Erythroblast (primary cell): ENCODE measurements at places on chromosomes 12 and 14.
A peak's percentile ranks its signal among the peaks of the same experiment; 100 is the strongest.

GRCh38 chr12:39915249-39915648 lies 190.6 kb downstream of the SLC2A13 start:
- no peak for DNase-seq

- no peak for DNase-seq
Observed at GRCh38 chr14:83006121-83006670, 1472.5 kb upstream of the SEL1L start.

GRCh38 chr14:64337888-64338615 lies 43.9 kb upstream of the ESR2 start:
- peak; percentile 80 for DNase-seq

DNA sequence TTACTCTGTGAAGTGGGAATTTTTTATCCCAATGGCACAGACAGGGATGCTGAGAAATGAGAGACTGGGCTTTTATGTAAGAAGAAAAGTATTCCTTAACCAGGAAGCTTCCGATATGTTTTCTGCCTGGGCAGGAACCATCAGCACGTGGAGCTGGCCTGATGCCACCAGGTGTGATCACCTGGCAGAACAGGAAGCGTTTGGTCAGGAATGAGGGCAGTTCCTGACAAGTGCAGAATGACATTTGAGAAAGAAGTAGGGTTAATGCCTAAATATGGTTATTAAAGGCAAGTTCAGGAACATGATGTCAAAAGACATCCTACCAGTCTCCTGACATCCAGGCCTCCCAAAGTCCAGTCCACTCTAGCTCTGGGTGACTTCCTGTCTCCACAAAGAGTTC lies 210.3 kb downstream of the NUAK1 start:
- no peak for DNase-seq

DNA sequence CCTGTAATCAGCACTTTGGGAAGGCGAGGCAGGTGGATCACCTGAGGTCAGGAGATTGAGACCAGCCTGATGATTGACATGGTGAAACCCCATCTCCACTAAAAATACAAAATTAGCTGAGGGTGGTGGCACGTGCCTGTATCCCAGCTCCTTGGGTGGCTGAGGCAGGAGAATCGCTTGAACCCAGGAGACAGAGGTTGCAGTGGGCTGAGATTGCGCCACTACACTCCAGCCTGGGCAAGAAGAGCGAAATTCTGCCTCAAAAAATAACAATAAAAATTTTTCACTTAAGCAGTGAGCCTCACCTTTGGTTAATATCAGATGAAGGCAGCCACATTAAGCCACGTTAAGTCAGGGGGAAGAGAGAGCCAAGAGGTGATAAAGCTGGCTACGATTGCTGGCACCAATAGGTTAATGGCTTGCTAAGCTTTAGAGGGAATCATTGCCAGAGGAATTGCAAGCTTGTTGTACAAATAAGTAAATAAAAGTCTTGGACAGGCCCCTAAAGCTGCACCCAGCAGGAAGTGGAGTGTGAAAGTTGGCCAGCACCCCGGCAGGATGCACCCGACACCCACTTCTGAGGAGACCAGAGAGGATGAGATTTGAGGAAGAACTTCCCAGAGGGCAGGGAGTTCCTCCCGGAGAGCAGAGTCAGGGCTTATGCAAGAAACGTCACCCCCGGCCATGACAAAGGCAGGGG lies 41.3 kb upstream of the TESC start:
- no peak for DNase-seq

DNA sequence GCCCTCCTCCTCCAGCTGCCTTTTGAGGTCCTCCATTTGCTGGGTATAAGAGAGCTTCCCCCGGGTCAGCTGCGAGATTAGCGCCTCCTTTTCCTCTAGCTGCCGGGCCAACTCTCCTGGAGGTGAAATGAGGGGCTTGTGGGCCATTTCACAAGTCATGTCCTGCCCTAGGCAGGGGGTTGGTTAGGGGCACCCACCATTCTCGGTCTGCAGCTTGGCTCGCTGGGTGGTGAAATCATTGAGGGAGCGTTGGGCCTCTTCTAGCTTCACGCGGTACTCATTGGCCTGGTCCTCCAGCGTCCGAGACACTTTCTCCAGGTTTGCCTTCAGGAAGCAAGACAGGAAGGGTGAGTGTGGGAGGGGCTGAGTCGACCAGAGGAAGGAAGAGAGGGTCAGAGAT lies 12.6 kb downstream of the CMTM5 start:
- no peak for DNase-seq

DNA sequence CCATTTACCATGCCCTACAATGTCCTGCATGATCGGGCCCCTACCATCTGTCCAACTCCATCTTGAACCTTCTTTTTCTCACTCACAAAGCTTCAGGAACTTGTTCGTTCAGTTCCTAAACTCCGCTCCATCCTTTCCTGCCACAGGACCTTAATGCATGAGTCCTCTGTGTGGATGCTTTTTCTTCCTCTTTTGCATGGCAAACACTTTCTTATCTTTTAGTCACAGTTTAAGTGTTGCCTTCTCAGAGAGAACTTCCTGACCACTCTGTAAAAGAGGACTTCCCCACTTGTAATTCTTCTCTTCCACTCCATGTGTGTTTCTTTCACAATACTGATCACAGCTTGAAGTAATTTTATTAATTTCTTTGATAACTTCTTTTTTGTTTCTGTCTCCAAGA lies 54.4 kb upstream of the ETV6 start:
- no peak for DNase-seq

DNA sequence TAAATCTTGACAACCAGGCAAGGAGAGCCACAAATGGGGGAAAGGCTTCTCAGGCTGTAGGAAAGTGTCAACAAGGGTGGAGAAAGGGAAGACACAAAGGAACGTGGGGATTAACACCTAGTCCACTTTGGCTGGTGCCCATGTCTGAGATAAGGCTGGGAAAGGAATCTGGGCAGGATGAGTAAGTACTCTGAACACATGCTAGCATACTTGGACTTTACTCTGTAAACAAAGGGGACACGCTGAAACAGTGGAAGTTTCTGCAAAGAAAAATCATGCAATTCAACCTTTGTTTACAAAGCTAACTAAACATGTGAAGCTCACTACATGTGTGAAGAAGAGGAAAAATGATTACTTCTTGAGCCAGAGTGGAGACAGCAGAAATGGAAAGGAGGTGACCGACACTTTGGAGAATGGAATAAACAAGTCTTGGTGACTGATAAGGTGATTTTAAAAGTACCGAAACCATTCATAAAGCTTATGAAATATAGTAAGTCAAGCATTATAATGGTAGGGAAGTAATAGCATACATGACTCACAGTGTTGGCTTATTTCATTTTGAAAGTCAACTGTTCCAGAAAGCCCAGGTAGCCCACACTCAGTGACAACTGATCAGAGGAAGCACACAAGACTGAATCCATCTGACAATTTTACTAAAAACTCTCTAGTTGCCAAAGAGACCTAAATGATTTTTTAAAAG lies 13.2 kb downstream of the CPNE8 start:
- DNase-seq: no peak

GRCh38 chr12:81863406-81863805 lies 104.3 kb upstream of the PPFIA2 start:
- no peak for DNase-seq

- no peak for DNase-seq
Observed at GRCh38 chr14:103767336-103767894, 51.8 kb downstream of the ZFYVE21 start.

DNA sequence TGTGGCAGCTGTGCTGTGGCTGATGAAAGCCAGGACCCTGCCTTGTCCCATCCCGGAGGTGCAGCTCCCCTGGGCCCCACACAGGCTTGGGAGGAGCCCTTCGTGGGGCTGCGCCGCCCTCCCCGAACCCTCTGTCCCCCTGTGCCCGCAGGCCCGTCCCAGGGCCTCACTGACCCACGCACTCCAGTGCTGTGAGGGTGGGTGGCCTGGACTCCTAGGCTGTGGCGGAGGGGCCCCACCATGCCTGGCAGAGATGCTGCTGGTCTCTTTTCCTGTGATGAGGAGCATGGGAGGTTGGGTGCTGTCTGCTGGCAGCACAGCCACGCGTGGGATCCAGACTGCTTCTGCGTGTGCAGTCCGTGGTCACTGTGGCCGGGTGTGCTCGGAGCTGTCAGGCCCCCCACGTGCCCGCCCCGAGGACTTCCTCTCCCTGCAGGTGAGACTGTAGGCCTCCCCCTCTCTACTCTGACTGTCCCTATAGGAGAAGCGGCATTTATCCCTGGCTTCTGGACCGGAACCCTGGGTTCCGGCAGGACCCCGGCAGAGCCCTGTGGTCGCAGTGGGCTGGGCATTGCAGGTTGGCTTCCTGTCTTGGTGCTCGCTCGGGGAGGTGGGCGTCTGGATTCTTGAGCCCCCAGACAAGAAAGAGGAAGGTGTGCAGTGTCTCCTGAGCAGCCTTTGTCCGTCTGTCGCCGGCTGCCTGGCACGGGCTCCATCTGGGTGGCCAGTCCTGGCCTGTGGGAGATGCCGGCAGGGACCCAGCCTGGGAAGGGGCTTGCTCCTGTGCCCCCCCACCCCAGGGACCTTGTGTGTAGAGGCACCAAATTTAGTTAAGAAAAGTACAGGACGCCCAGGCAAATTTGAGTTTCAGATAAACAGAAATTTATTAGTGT lies 2.3 kb downstream of the MTA1 start:
- DNase-seq: no peak

DNA sequence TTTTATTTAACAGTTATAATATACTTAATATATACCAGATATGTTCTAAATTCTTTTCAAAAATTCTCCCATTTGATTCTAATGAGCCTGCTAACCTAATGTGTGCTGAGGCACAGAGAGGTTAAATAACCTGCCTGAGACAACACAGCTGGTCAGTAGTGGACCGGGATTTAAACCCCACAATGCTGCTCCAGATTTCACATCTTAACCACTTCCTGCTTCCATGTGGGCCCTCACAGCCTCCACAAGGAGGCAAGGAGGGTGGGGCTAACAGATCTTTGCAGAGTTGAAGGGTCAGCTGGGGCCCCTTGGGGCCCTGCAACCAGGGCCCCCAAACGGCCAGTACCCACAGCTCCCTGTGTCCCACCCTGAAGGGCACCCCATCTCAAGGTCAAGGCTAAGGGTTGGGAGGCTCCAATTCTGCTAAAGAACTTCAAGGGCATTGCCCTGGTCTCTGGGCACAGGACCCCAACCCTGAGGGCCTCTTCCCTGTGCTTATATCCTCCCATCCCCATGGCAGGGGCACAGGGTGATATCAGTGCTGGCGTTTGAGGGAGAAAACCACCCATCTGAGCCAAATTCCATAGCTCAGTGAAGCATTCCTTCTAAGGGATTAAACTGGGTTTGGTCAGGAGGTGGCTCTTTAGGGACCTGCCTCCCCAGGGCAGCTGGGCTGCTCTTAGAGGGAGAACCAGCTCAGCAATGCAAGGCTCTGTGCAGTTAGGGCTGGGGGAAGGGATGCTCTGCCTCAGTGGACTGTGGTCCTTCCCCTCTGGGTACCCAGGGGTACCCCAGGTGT lies 2.2 kb downstream of the KRT80 start:
- DNase-seq: no peak

DNA sequence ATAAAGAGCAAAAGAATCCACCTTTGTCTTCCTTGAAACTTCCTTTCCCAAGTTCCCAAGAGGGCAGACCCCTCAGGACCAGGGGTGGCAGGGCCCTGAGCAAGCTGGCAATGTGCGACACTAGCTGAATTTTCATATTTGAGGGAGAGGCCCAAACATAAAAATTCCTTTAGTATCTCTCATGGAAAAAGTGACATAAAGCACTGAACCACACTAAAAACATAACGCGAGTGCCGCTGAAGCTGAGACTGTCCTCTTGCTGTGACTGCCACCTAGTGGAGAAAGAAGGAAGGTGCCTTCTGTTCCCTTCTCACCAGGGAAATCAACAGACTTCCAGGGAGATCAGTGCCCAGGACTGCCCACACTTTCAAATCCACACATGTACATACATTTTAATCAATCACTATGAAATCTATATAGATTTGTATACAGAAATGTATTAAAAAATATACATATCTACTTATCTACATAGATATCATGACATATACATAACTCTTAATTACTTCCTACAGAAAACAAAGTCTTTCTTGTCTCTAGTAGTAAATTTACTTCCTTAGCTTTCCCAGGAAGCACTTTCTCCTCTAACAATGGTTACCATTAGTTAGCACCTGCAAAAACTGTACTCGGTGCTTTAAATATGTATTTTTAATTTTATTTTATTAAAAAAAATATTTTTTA lies 53.8 kb downstream of the SSH1 start:
- peak; percentile 90 for DNase-seq

GRCh38 chr12:114438635-114439256 lies 32.8 kb upstream of the TBX5 start:
- DNase-seq: no peak

DNA sequence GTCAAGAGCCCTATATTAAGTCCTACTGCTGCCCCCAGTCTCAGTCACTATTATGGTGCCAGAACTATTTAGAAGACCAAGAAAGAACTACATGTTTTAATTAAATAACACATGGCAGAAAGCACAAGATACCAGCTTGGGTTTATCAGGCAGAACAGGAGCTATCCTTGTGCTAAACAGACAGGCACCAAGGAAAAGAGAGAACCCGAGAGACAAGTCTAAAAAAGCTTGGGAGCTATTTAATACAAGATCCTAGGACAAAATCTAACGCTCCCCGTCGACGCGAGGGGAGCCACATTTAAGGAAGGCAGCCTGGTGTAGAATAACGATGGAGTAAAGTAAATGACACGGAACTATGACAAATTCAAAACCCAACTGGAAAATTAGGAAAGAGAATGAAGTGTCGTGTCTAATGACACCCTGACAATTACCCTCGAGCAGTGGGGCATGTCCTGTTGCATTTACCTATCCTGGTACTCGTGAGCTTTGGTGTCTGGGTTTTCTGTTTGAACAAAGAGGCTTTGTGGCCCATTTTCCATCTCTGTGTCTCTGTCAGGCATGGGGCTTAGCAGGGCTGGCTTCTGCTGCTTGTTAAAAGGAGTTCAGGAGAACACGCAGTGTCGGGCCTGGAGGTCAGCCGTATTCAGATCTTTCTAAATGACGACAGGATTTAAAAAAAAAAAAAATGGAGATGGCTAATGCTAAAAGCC lies 140.6 kb downstream of the ETNK1 start:
- no peak for DNase-seq

GRCh38 chr14:61482348-61483206 lies 161.2 kb downstream of the PRKCH start:
- DNase-seq: no peak

GRCh38 chr12:116864371-116865160 lies 16.7 kb downstream of the HRK start:
- no peak for DNase-seq

DNA sequence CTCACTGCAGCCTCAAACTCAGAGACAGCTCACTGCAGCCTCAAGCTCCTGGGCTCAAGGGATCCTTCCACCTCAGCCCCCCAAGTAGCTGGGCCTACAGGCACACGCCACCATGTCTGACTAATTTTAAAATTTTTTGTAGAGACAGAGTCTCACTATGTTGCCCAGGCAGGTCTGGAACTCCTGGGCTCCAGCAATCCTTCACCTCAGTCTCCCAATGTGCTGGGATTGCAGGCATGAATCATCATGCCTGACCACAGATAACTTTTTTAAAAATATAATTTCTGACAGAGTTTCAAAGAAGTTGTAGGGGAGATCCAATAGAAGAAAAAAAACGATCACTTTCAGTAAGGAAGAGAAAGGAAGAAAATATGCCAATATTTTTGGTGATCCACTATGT lies 189.7 kb upstream of the CDKN3 start:
- DNase-seq: no peak
